ENCODE measurements at places on chromosomes 16 and 17. TPM values are rescaled to one million over a fixed set of nuclear protein-coding genes. Genes with fewer than 3 reads are reported as not detected.

Gene KRT20
- 1.8 TPM for total RNA-seq

Gene CIBAR2
- total RNA-seq, result not detected

Gene ITGAX
- 9.7 TPM for total RNA-seq

Gene HIGD1B
- 1.6 TPM for total RNA-seq

Gene SPATA32
- not detected for total RNA-seq

Gene ZSCAN10
- total RNA-seq, result not detected

Gene HOXB9
- not detected for total RNA-seq

Gene KRTAP2-2
- not detected for total RNA-seq

Gene B9D1
- total RNA-seq, result 6.3 TPM

Gene CDRT15
- total RNA-seq, result not detected

Gene NARF
- 86.8 TPM for total RNA-seq

Gene OR1A2
- total RNA-seq, result not detected

Gene YBX2
- not detected for total RNA-seq

Gene KRT39
- total RNA-seq, result not detected

Gene DUSP3
- 130 TPM for total RNA-seq

Gene ZFP3
- 3.2 TPM for total RNA-seq

Gene AKAP1
- 96.9 TPM for total RNA-seq

Gene GPR179
- total RNA-seq, result 0.42 TPM

Gene DPEP3
- not detected for total RNA-seq

Gene CA7
- total RNA-seq, result not detected

Gene SP6
- not detected for total RNA-seq

Gene NKD1
- total RNA-seq, result 30.2 TPM

Gene UTS2R
- total RNA-seq, result not detected

Gene NPIPA3
- 2.6 TPM for total RNA-seq

Gene SOST
- 45.2 TPM for total RNA-seq

Gene C16orf74
- total RNA-seq, result not detected

Gene LRRC37A
- 2.2 TPM for total RNA-seq

Gene NDRG4
- total RNA-seq, result 2.2 TPM

Gene RUNDC3A
- not detected for total RNA-seq

Gene PLCD3
- 116 TPM for total RNA-seq

Gene NEUROD2
- total RNA-seq, result not detected

Gene CCL14
- total RNA-seq, result 19.5 TPM

Gene AATF
- 28.8 TPM for total RNA-seq

Gene TIGD7
- total RNA-seq, result 5.1 TPM

Gene SDR42E2
- total RNA-seq, result not detected

Gene TPSG1
- total RNA-seq, result 0.54 TPM

Gene KRT17
- 87.1 TPM for total RNA-seq

Gene KRTAP4-3
- not detected for total RNA-seq

Gene KRTAP17-1
- not detected for total RNA-seq

Gene CDH16
- total RNA-seq, result not detected

Gene HSPB9
- total RNA-seq, result not detected

Gene VASN
- total RNA-seq, result 197 TPM

Gene ST6GALNAC2
- 1.8 TPM for total RNA-seq

Gene KRT32
- not detected for total RNA-seq

Data from thoracic aorta (tissue), 2 donors.